SW480 (cell line): ENCODE measurements at places on chromosomes 2 and 18.

DNA sequence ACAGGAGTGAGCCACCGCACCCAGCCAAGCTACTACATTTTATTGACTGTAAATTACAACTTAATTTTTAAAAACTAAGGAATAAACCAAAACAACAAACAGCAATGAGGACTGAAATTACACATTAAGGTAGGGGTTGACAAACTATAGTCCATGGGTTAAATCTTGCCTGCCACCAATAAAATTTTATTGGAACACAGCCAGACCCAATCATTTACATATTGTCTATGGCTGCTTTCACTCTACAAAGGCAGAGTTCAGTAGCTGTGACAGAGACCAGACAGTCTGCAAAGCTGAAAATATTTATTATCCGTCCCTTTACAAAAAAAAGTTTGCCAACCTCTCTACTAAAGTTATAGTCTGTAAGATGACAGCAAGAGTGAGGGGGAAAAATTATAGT is 24.3 kb upstream of the UGP2 start:
- no peak for DNase-seq

DNA sequence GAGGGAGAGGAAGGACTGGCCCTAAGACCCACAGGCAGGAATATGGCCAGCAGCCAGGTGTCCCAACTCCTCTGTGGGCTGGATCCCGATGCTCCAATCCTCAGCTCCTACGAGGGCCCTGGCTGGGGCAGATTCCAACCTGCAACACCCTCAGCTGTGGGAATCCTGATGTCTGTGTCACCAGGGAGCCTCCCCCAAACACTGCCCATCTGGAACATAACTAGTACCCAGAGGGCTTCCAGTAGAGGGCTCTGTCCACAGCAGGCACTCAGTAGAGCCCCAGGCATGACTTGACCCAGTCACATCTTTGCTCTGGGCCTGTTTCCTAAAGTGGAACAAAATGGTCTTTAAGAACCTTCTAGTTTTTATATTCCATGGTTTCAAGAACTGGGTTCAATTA is 20.6 kb upstream of the LOXHD1 start:
- no peak for DNase-seq

DNA sequence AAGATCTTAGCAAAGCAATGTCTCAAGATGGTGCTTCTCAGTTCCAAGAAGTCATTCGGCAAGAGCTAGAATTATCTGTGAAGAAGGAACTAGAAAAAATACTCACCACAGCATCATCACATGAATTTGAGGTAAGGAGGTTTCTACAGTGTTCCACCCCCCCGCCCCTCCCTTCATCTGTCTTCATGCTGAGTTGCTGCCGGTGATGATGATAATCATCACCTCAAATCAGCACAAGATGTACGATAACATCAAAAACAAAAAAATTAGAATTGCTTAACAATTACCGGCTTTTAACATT is 14.6 kb downstream of the UGP2 start:
- DNase-seq = no peak

- peak; percentile 47 for DNase-seq
These were observed 60.1 kb upstream of the GLI2 start for GRCh38 chr2:120675460-120676130.

GRCh38 chr2:238667008-238667407 is 180.9 kb upstream of the TWIST2 start:
- no peak for DNase-seq

- DNase-seq = peak; percentile 47
These were observed 88.5 kb downstream of the DYNAP start for GRCh38 chr18:54679318-54680149.

GRCh38 chr18:60804415-60804814 is 431.8 kb upstream of the MC4R start:
- DNase-seq = no peak

DNA sequence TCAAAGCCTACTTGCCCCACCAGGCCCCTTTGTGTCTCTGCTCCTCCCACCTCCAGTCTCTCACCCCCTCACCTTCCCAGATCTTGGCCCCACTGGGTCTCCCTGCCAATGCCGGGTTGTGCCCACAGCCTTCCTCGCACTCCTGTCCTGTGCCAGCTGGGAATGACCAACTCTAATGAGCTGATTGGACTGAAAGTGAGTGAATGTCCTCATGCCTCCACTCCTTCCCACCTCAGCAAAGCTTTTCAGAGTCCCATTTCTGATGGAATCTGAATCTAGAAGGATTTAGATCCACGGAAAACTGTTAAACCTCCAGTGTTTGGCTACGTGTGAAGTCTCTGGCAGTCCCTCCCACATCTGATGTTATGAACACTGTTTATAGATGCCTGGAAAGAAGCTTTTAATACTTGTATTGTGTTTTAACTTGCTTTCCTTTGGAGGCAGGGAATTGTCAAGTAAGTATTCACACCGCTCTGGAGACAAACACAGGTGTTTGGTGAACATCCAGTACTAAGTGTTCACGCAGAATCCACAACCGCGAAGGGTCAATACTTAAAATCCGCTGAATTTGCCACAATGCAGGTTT is 103.9 kb downstream of the RTN4 start:
- DNase-seq = no peak

DNA sequence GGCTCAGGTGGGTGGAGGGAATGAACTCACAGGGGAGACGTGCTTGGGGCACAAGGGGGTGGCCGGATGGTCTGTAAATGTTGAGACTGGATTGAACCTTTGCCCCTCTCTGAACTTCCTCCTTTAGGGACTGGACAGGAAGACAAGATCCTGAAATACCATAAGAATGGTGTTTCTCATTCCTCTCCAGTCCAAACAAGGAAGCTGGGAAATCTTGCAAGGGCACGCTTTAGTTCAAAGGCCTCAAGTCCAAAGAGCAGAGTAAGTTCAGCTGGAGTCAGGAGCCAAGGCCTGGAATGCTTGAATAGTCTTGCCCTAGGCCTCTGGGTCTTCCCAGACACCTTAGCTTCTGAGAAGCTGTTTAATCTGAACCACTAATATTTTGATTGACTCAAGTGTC is 52.4 kb upstream of the SIX3 start:
- no peak for DNase-seq

DNA sequence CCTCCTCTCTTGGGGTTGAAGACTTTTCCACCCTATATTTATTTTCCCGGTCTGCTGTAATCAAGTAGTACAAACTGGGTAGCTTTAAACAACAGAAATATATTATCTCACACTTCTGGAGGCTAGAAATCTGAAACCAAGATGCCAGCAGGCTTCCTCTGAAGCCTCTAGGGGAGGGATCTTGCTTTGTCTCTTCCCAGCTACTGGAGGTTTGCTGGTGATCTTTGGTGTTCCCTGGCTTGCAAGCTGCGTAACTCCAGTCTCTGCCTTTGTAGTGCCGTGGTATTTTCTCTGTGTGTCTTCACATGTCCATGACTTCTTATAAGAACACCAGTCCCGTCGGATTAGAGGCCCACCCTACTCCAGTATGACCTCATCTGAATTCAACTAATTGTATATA is 44.4 kb downstream of the MYO3B start:
- DNase-seq = no peak

- peak; percentile 33 for DNase-seq
These were observed 587.9 kb downstream of the NRXN1 start for GRCh38 chr2:50443868-50444630.

- no peak for DNase-seq
These were observed 300.1 kb downstream of the TSN start for GRCh38 chr2:122055521-122055931.

DNA sequence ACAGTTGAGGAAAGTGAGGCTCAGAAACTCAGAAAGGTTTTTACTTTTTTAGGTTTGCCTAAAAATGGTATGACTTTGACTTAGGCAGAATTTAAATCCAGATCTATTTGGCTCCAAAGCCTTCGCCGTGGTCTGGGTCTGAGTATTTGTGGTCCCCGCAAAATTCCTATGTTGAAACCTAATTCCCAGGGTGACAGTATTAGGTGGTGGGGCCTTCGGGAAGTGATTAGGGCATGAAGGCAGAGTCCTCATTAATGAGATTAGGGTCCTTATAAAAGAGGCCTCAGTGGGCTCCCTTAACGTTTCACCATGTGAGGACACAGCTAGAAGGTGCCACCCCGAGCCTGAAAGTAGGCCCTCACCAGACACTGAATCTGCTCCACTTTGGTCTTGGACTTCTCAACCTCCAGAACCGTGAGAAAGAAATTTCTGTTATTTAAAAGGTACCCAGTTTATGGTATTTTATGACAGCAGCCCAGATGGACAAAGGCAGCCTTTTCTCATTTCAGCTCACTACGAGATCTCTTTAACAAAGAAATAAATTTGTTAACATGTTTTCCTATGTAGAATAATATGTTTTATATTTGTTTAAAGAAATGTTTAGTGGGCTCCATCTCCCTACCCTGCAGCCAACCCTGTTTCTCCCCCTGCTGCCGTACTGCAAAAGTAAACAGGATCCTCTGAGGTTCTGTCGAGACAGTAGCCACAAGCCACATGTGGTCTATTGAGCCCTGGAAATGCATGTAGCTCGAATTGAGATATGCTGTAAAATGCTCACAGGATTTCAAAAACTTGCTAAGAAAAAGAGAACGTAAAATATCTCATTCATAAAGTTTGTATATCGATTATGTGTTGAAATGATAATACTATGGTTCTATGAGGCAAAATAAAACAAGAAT is 80.6 kb downstream of the MOGAT1 start:
- no peak for DNase-seq

- no peak for DNase-seq
These were observed 94.4 kb upstream of the RND3 start for GRCh38 chr2:150581717-150582472.

GRCh38 chr2:109692013-109692743 is 78.0 kb downstream of the SOWAHC start:
- no peak for DNase-seq

- DNase-seq = no peak
These were observed 1384.8 kb downstream of the RPIA start for GRCh38 chr2:90076311-90076710.

DNA sequence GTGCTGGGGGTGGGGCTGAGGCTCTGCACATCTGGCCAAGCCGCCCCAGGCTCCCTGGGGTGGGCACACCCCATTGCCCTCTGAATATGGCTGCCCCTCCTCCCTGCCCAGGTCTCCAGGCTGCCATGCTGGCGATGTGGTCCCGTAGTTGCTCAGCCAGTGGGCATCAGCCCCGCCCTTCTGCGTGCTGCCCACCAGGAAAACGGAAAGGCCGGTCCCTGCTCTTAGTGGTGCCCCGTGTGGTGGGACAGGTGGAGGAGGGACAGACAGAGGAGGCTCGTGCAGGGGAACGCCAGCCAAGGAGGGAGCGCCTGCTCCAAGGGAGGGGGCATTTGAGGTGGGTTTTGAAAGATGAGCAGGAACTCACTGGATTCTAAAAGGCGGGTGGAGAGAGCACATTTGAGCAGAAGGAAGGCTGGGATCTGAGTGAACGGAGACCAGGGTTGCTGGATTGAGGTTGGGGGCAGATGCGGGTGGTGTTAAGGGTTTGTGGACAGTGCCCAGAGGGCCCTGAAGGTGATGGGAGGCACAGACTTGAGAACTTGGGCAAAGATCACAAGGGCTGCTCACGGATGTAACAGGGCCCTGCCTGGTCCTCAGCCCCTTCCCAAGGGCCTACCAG is 6.7 kb upstream of the B3GNT7 start:
- no peak for DNase-seq

DNA sequence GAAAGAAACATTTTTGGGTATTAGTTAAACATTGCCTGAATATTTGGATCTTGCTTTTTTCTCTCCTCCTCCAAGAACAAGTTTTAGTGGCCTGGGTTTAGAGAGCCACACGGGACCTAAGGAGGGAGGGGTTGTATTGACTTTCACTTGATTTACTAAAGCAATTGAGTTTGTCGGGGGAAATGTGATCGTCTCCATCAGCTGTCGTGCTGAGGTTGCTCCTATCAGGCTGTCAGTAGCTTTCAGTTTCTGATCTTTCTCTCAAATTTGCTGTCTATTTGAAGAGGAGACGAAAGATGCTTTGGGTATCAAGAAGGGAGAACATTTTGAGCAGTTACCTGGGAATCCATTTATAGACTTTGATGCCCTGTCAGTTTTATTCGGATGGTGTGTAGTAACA is 106.0 kb downstream of the SETBP1 start:
- no peak for DNase-seq

GRCh38 chr18:48989304-48990303 is 38.8 kb upstream of the SMAD7 start:
- DNase-seq = no peak

GRCh38 chr2:189111063-189111715 is 68.4 kb downstream of the COL5A2 start:
- DNase-seq = no peak

DNA sequence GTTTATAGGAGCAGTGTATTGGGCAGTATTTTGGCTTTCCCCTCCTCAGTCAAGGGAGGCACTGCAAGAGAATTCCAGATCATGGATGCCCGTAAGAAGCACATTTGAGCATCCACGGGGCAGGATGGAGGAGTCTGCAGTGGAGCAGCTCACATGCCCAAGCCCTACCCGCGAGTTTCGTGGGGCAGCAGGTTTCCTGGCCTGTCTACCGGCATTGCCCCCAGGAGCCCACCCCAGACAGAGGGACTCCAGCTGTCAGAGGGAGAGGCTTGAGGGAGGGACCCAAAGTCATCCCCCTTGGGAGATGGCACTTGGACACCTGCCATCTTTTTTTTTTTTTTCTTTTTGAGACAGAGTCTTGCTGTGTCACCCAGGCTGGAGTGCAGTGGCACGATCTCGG is 31.3 kb downstream of the TMEM177 start:
- no peak for DNase-seq
